NCI-H69 (cell line): ENCODE measurements at places on chromosomes 12 and 14.

DNA sequence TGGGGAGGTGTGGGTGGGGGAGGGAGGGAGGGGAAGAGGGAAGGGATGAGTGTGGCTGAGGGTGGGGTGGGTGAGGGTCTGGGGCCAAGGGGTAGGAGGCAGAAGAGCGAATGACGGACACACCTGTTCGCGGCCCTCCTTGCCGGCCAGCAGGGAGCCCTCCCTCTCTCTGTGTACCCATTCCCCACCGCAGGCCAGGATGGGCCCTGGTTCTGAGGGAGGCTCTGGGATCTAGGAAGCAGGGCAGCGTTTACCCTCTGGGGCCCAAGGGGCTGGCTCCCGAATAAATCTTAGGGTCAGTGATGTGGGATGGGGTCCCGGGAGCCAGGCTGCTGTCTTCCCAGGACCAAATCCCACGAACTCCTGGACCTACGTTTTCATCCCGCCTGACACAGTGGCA lies 46.0 kb upstream of the ESRRB start:
- DNase-seq = no peak

- DNase-seq = peak; percentile 65
These were observed 301.4 kb upstream of the NOS1 start for GRCh38 chr12:117662620-117663395.

GRCh38 chr14:20327005-20327869 lies 5.8 kb downstream of the CCNB1IP1 start:
- peak; percentile 79 for DNase-seq

GRCh38 chr14:90373887-90374286 lies 22.9 kb upstream of the CALM1 start:
- DNase-seq = no peak

DNA sequence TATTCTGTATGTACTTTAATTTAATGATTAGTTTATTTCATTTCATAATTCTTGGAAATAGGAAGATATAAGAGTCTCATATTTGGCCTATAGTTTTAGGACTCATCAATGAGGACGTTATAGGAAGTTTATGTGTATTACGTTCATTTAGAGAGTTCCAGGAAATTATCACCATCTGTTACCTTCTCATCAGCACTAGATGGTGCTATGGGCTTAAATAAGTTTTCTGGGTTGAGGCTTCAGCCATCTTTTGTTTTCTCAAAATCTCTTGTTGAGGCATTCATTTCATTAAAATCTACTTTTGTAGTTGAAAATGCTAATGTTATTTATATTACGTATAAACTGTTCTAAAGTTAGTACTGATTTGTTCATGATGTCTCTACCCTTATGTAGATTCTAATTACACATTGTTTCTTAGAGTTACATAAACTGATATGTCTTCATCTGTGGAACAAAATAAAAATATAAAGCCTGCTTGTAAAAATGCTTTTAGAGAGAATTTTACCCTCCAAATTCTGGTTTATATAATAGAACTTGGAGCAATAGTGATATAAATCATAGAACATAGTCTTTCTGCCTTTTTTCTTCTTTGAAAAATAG lies 89.2 kb downstream of the CFAP54 start:
- peak; percentile 84 for DNase-seq

- no peak for DNase-seq
These were observed 49.4 kb downstream of the IFNG-AS1 start for GRCh38 chr12:68038650-68039049.

DNA sequence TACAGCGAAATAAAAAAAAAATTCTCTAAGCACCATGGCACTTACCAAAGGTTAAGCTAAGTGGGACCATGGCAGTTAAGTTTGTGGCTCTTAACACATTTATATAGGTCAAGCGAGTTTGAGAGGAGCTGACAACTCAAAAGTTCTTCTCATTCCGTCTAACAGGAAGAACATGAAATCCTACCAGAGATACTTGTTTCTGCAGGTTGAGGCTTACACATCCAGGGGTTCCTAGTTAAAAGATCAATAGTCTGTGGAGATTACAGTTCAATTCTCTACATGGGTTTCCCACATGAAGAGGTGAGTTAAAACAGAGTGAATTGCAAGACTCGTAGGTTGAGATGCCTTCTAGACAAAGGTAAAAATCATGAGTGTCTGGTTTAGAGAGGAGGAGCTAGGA lies 142.6 kb downstream of the EMP1 start:
- no peak for DNase-seq
